ENCODE measurements at places on chromosomes 11 and 22.

GRCh38 chr11:131687291-131688047 lies 317.1 kb downstream of the NTM start:
- DNase-seq = no peak

GRCh38 chr22:36839356-36840073 lies 21.3 kb upstream of the NCF4 start:
- DNase-seq = no peak

- no peak for DNase-seq
These were observed 24.0 kb downstream of the PISD start for GRCh38 chr22:31637891-31638618.

DNA sequence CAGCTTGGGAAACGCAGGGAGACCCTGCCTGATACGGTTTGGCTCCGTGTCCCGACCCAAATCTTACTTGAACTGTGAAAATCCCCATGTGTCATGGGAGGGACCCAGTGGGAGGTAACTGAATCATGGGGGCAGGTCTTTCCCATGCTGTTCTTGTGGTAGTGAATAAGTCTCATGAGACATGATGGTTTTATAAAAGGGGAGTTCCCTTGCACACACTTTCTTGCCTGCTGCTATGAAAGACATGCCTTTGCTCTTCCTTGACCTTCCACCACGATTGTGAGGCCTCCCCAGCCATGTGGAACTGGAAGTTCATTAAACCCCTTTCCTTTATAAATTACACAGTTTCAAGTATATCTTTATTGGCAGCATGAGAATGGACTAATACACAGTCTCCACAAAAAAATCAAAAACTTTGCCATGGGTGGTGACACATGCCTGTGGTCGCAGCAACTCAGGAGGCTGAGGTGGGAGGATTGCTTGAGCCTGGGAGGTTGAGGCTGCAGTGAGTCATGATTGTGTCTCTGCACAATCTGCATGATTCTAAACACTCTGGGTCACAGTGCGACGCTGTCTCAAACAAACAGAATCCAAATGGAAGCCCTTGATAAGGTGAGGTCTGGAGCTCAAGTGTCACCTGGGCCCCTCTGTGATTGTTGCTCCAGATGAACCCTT lies 34.9 kb downstream of the SYN3 start:
- DNase-seq = no peak

- DNase-seq = no peak
These were observed 50.2 kb downstream of the IGF2 start for GRCh38 chr11:2088746-2089535.

DNA sequence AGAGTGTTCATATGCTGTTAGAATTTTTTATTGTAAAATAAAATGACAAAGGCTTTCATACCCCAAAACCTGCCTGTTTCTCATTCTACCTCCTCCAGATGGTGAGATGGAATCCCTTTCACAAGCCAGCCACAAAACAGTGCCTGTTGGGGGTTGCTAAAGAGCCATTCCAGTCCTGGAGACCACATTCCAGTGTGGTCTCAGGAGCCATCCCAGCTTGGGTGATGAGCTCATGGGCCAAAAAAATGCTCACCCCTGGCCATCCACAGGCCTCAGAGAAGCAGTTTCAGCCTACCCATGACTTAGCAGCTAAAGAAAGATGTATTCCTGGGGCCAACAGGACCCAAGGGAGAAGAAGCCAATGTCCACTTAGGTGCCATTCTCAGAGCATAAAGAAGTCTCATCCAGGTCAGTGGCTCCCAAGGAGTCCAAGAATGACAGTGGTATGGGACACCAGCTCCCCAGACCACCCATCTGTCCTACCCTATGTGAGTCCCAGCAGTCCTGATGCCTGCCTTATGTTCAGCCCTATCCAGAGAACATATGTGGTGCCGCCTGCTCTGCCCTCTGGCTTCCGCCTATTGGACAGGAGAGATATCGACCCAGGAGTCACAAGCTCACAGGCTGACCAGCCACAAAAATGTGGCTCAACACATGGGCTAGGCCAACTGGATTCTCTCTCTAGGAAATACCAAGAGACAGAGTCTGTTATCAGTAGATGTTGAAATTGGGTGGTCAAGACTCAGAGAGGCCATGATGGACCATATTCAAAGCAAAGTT lies 26.4 kb downstream of the C11orf91 start:
- DNase-seq = no peak

- no peak for DNase-seq
These were observed 7.2 kb upstream of the IGSF22 start for GRCh38 chr11:18733202-18733601.

DNA sequence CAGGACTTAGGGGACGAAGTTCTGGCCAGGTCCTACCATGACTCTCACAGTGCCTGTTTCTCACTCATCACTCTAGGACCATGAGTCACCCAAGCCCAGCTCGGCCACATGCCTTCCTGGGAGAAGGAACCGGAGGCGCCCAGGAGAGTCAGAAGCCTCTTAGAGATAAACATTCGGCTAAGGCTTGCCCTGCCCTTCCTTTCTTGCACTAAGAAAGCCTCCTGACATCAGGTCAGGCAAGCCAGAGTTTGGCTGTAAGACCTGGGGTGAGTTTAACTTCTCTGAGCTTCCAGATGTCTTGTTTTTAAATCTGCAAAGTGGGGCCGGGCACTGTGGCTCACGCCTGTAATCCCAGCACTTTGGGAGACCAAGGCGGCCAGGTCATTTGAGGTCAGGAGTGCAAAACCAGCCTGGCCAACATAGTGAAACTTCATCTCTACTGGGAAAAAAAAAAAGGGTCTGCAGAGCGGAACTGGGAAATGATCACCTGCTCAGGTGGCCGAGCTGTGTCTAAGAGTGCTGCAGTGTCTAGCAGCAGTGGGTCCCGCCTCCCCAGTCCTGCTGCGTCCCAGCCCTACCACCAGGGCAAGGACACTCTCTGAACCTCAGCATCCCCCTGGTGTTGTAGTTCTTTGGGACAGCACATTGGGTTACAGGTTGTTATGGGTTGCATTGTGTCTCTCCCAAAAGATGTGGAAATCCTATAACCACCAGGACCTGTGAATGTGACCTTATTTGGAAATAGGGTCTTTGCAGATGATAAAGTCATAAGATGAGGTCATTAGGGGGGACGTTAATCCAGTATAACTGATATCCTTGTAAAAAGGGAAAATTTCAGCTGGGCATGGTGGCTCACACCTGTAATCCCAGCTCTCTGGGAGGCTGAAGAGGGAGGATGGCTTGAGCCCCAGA lies 1.8 kb upstream of the CARS1 start:
- no peak for DNase-seq

DNA sequence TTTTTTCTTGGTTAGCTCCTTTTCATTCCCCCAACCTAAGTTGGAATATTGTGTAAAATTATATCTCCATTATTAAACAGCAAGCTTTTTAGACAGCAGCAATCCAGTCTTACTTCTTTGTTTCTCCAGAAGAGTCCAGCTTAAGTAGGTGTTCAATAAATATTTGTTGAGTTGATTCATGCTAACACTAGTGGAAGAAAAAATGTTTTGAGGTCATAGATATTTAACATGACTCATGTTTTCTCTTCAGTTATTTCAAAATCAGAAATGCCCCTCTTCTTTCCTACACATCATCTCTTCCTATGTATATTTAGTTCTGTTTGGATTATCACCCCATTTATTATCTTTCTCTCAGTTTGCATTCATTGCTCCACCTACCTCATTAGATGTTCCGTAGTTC lies 20.3 kb downstream of the CCDC83 start:
- DNase-seq = no peak

GRCh38 chr11:76795936-76796441 lies 12.8 kb downstream of the TSKU start:
- no peak for DNase-seq

DNA sequence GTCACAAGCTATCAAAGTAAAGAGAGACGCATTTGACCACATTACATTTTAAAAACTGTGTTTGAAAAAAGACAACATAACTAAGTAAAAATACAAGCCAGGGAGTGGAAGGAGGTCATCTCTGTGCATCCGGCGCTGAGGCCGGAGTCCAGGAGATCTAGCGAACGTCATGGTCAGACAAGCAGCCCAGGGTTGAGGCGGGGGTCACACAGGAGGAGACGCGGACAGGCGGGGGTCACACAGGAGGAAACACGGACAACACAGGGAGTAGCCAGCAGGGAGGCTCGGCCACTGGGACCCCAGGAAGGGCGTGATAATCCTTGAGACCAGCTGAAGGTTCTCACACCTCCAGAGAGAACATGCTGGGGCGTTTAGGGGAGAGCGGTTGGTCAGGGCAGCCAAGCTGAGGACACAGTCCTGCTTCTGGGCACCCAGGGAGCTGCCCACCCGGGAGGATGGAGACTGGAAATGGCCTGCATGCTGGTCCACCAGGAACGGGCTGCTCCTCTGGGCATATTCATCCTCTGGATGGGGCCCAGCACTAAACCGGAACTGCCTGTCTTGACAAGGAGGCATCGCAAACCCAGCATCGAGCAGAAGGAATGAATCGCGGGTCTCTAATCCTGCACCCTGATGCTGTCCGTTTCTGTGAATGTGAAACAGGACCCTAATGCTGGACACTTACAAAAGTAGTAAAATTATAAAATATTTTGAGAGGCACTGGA lies 40.9 kb upstream of the MUC5AC start:
- DNase-seq = no peak

DNA sequence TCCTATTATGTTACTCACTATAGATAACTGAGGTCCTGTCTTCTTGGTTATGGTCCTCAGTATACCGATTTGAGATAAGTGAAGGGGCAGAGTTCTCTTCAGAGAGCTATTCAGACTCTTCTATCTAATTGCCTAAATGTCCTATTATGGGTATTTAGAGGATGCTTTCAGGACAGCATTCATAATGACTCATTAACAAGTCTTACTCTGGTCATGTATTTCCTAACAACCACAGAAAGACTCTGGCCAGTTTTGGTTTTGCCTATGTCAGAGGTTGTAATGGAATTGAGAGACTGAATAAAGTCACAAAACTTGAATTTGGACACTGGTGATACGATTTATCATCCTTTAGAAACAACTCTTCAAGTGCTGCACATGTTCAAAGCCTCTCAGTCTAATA lies 1233.0 kb downstream of the JRKL start:
- DNase-seq = no peak

GRCh38 chr22:36244522-36245391 lies 5.4 kb upstream of the APOL2 start:
- DNase-seq = no peak

- no peak for DNase-seq
These were observed 17.0 kb downstream of the NECTIN1 start for GRCh38 chr11:119712006-119712405.

GRCh38 chr11:1628506-1629325 lies 859 bp upstream of the KRTAP5-5 start:
- DNase-seq = no peak

- no peak for DNase-seq
These were observed 1.2 kb downstream of the MUC5B start for GRCh38 chr11:1224111-1224490.

- DNase-seq = no peak
These were observed 63.2 kb downstream of the PACS1 start for GRCh38 chr11:66133216-66133775.

Measured in NCI-H2107 (cell line).